ENCODE measurements at places on chromosomes 7 and 10.

DNA sequence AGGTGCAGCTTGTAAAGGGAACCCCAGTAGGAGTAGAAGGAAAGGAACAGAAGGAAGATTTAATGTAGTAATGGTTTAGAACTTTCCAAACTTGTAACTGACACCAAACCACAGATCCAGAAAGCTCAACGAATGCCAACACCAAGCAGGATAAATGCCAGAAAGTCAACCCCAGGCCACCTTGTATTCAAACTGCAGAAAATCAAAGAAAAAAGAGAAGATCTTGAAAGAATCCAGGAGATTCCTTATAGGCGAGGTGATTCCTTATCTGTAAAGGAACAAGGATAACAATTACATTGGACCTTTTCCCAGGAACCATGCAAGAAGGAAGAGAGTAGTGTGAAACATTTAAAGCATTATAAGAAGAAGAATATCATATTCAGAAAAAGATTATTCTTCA is 93.6 kb downstream of the NKX6-2 start:
- no peak for DNase-seq

DNA sequence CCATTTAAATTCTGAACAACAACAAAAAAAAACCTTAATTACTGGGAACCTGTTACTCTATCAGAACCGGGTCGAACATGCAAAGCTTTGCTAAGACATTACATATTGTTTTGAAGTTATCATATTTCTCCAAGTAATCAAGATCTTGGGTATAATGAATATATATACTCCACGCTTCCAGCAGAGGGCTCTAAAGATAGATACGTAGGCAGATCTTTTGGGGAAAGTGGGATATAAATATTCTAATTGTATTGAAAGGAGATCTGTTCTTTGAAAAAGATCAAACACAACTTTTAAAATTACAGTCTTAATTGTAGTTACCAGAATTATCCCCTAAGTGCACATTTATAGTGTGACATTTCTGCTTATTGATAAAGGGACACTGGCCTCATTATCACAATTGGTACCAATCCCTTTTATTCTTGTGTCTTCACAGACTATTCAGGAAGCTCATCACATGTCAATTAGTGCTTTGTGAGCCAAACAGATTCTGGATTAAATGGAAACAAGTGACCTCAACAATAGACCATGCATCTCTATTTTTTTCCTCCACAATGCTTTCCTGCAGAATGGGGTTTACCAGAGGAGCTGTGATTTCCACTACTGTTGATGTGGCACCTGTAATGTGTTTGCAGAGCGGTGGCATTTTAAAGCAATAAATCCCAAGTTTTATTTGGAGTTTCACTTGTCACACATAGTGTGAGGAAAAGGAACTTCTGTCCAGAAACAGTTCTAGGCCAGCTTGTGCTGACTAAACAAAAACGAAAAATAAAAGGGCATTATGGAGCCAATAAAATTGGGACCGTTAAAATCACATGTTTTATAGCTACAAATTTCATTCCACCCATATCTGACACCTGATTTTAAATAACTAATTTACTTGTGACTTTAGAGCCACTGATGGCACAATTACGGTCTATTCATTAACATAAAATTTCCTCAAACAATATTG is 122.4 kb downstream of the CTTNBP2 start:
- no peak for DNase-seq

DNA sequence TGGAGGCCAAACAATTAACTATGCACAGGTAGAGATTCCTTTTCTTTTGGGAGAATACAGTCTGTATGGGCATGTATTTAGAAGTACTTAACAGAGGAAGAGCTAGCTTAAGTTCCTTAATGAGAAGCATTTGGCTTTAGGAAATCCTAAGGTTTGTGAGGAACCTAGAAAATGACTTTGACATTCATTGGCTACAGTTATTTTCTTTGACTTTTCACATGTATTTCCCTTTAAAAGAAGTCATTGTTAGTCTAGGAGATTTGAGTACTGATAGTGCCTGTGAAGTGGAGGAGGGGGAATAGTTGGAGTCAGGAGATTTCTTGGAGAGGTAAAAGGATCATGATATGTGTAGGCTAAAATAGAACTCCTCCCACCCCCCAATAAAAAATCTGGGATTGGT is 3.6 kb downstream of the HELLS start:
- no peak for DNase-seq

GRCh38 chr7:98735801-98736200 is 118.7 kb downstream of the NPTX2 start:
- no peak for DNase-seq

DNA sequence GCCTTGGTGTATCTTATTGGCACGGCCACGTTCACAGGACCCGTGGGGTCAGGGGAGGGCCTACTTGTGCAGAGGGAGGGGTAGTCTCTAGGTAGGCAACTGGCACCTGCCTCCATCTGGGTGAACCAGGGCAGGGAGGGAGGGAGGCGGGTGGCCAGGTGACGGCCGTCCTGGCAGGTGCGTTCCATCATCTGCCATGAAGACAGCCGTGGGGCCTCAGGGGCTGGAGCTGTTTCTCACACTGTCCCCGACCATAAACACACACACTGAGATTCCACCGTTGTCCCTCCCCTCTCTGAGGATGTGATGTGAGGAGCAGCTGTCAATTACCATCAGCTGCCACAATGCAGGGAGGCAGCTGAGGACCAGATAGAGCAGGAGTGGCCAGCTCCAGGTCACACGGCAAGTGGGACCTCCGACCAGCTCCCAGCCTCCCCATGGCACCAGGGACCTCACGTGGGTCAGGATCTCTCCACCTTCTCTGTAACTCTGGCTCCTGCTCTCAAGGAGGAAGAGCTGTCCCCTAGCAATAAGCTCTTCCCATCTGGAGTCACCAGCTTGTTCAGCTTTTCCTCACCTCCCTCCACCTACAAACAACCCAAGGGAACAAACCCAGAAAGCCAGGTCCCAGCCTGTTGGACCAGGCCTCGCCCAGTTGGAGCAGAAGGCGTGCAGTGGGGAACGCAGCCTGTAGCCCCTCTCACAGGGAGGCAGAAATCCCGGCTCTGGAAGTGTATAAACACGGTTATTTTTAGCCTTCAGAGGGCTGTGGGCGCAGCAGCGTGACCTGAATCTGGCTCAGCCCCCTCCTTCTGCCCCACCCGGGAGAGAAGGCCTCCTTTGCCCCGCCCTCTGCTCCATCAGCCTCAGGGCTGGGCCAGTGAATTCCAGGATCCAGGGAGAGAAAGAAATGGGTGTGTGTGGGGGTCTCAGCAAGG is 33.1 kb downstream of the ZMIZ1 start:
- DNase-seq, result no peak

GRCh38 chr7:32660936-32661335 is 165.6 kb downstream of the AVL9 start:
- no peak for DNase-seq

DNA sequence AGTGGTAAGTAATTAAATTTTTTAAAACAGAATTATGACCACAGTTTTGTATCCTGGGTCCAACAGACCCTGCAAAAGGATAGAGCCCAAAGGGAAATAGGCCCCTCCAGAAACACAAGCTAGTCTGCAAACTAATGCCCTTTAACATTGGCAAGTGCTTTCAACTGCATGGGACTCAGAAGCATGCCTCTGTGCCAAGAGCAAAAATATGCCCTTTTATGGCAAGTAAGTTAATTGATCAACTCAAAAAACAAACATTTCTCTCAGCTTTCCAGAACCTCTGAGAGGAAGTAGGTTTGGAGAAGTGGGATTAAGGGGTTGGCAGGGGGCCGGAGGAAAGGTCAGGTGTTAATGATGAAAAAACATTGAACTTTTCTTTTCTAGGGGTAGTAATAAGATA is 186.6 kb upstream of the PRSS1 start:
- no peak for DNase-seq
